ENCODE measurements at places on chromosomes 5 and 9.

- DNase-seq = peak; percentile 48
These were observed 2.9 kb downstream of the DNAJB5 start for GRCh38 chr9:34992376-34992951.

GRCh38 chr5:59547731-59548130 is 345.8 kb downstream of the PDE4D start:
- DNase-seq = no peak

DNA sequence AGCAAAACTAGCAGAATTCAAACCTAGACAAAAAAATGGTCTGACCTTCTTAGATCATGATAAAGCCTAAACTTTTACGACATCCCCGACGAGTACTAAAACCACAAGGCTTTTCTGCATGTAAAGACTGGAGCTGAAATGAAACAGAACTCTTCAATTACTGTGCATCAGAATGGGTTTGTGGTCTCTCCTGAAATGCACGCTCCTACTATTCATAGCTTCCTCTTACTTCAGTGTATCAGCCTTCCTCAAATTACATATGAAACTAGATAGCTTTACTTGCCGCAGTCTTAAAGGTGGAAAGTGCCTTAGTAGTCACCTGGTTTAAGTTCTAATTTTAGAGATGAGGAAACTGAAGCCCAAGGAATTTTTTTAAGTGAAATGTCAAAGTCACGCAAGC is 24.6 kb upstream of the MED10 start:
- DNase-seq = no peak

DNA sequence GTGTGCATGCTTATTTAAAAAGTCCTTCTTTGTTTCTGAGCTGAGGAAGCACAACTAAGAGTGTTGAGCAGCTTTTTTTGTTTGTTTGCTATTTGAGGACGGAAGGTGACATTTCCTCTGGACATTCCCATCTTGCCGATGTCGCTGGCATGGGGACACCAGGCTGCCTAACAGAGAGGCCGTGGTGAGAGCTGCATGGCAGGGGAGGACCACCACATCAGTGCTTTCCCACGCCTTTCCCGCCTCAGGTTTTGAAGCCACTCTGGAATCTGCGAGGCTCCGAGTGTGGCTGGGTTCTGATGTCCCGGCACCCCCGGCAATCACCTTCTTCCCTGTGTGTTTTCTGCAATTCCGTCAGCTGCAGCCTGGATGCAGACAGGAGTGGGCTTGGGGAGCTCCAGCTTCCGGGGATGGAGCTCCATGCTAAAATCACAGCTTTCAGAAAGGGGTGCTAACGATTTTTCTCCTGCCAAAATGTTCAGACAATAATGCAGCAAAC is 259.8 kb upstream of the IRX4 start:
- DNase-seq = no peak

DNA sequence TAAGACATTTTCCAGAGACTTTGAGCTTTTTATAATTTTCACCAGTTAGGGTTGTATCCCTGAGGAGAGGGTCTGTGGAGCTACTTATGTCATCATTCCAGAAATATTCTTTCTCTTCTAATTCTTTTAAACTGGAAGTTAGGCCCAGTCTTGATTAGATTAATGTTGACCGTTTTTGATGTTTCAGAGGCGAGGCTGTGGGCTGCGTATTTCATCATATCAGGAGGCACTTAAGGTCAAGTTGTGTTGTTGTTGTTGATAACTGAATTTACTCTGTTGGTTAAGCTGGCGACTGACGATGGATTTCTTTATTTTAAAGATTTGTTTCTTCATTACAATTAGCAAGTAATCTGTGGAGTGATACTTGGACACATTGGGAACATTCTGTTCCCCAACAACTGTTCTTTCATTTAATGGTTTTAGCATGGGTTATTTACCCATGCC is 20.1 kb downstream of the IPO11 start:
- no peak for DNase-seq

Data from stimulated activated CD4-positive, alpha-beta T cell treated with anti-CD3 and anti-CD28 coated beads, Interleukin-12 subunit alpha, Interleukin-12 subunit beta, amount 100 ng/mL, for 24 hours (primary cell).